ENCODE measurements at places on chromosomes 16 and 17. TPM values are rescaled to one million over a fixed set of nuclear protein-coding genes. Genes with fewer than 3 reads are reported as not detected.

The KRT31 gene
- not detected for total RNA-seq

The CD300A gene
- total RNA-seq: not detected

The FN3K gene
- 4.9 TPM for total RNA-seq

The SNAI3 gene
- not detected for total RNA-seq

The GNAO1 gene
- under 0.01 TPM for total RNA-seq

The KRT222 gene
- total RNA-seq: 0.09 TPM
